Mucosa of descending colon (tissue), 3 donors: ENCODE measurements at places on chromosomes 12 and 14. TPM values are rescaled to one million over a fixed set of nuclear protein-coding genes. Genes with fewer than 3 reads are reported as not detected.

DNA sequence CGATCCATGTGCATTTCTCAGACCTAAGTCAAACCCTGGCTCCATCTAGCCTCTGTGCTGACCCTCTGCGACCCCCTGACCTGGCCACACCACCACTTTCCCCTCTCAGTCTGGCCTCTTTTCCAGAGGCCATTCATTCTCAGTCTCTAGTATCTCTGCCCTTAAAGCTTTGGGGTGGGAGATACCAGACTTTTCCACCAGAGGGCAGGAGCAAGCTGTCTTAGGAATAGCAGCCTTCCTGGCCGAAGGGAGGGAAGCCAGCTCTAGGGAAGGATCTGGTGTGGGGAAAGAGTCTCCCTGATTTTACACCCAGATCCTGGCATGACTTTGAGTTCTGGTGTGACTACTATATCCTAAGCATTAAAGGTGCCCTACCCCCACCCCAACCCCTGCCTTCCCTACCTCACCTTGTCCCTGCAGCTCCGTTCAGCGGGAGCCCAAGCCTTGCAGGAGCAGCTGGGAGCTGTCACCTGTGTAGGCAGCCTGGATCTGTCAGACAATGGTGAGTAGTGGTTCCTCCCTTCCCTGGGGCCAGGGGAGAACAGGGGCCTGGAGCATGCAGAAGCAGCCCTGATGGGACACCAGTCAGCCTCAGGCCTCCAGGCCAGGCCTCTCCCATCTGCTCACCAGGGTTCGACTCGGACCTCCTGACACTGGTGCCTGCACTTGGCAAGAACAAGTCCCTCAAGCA lies 6.6 kb downstream of the CARMIL3 start:
- peak; percentile 91 for DNase-seq

The OTOGL gene
- total RNA-seq: 0.66 TPM

DNA sequence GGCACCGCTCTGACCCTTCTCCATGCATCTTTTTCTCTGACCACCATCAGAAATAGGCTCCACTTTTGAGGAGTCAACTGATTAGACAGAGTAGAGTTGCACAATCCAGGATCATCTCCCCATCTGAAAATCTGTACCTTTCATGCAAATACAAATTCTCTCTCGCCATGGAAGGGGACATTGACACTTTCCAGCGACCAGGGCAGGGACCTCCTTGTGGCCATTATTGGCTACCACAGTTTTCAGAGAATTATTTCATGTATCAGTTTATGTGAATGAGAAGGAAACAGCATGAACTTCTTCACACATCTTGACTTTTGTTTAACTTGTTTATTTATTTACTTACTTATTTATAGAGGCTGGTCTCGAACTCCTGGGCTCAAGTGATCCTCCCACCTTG lies 13.8 kb upstream of the RAN start:
- DNase-seq: no peak

- no peak for DNase-seq
Measured at GRCh38 chr12:96225994-96226399, 31.8 kb downstream of the ELK3 start.

The ASIC1 gene
- 9.9 TPM for total RNA-seq

DNA sequence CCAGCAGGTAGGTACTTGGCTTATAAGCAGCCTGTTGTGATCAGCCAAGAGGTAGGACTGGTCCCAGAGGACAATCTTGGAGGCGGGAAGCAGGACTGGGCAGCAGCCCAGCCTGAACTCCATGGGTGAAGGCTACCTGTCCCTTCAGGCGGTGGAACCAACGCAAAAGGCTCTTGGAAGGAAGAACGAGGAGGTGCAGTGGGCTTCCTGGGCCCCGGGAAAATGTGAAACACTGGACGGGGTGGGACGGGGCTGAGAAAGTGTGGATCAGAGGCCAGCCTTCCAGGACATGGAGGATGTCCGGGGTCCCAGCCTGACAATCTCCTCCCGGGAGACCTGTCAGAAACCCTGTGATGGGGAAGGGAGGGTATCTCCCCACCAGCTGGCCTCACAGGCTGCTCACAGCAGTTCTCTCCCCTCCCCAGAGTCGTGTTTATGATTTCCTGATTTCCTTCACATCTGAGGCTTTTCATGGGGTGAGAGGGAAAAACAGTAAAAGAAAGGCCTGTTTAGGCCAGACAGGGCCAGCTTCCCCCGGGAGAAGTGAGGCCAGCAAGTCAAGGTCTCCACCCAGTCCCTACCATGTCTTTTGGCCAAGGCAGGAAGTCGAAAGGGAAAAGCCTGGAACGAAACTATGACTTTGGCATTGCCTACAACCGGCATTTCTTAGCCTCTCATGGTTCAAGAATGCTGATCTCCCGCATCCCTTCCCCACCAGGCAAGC lies 11.3 kb downstream of the CMKLR1 start:
- DNase-seq: no peak

The DDX11 gene
- total RNA-seq: 36.3 TPM

The SOAT2 gene
- total RNA-seq: not detected

DNA sequence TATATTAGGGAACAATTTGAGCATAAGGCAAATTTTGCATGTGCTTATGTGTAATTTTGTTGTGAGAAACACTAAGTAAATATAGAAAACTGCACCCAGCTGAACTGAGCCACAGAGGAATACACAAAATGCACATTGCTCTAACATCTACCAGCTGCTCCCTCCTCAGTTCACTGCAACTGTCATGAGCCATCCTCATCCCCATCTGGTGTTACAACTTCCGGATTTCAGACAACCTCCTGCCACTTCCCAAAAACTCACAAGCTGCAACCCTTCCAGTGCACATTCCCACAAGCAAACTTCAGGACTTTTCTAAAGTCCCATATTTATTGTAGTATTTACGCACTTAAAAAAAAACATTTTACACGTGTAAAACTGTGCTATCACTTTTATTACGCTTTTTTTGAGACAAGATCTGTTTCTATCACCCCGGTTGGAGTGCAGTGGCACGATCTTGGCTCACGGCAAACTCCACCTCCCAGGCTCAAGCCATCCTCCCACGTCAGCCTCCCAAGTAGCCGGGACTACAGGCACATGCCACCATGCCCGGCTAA lies 169.1 kb upstream of the TBX3 start:
- no peak for DNase-seq

The GARIN6 gene
- not detected for total RNA-seq

DNA sequence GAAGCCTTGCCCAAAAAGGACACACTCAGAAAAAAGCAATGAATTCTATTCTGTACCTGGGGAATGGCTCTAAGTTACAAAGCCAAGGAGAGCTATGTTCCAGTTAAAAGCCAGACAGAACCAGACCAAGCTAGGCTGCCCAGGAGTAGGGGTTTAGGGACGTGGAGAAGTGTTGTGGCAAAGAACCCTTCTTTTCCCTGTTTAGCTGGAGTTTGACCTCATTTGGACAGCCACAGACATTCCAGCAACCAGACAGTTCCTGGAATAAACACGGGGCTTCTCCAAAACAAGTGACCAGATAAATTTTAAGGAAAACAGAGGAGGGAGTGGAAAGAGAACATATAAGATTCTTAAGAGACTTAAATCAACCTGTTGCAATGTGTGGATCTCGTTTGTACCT lies 62.3 kb downstream of the GCH1 start:
- DNase-seq: no peak

DNA sequence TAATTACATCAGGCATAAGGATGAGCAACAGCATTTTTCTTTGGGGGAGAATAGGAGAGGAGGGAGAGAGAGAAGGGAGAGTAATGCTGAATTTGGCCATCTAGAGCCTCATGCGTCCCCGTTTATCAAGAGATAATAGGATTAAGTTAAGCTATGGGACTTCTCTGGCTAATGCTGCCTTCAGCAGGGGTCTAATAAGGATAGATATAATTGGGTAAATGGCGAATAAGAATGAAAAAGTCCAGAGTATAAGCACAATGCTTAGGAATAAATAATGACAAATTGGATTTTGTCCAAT lies 470.0 kb downstream of the EGLN3 start:
- no peak for DNase-seq

DNA sequence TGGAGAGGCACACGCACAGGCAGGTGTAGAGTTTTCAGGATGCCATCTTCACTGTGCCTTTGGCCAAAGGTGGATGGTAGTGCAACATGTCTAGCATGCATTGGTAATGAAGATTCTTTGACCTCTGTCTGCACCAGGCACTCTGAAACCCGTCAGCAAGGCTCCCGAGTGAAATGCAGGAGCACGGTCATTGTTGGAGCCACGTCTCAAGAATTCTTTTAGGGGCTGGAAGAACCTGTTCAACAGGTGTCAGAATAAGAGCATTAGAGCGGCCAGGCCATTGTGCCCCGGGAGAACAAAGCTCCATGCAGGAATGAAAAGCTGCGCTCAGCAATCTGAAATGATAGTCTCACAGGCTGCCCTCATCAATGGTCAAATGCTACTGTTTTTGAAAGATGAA lies 40.2 kb upstream of the DICER1 start:
- peak; percentile 37 for DNase-seq

The KRT82 gene
- total RNA-seq: not detected

The PRIMA1 gene
- total RNA-seq: 3.0 TPM

GRCh38 chr12:53849656-53850055 lies 89.0 kb upstream of the HOXC13 start:
- no peak for DNase-seq

DNA sequence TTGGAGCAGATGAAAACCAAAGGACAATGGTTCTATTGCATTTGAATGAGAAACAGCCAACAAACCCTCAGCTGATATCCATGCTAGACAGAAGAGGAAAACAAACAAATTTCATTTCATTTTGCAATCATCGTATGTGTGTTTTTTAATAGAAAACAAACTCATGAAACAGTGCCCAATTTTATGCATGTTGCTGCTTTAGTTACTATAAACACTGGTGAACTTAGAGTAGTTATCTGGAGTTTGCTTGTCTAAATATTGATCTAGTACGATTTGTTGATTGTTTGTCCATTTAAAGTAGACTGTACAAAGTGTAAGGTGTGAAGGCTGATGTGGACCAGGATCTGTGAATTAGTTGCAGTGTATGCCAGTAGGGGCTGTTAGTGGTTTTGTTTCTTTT lies 166.6 kb downstream of the KITLG start:
- no peak for DNase-seq

- no peak for DNase-seq
Measured at GRCh38 chr14:82837611-82838140, 1304.0 kb upstream of the SEL1L start.

The KLRD1 gene
- total RNA-seq: 2.3 TPM
